ENCODE measurements at places on chromosomes 1 and 21. TPM values are rescaled to one million over a fixed set of nuclear protein-coding genes. Genes with fewer than 3 reads are reported as not detected.

DNA sequence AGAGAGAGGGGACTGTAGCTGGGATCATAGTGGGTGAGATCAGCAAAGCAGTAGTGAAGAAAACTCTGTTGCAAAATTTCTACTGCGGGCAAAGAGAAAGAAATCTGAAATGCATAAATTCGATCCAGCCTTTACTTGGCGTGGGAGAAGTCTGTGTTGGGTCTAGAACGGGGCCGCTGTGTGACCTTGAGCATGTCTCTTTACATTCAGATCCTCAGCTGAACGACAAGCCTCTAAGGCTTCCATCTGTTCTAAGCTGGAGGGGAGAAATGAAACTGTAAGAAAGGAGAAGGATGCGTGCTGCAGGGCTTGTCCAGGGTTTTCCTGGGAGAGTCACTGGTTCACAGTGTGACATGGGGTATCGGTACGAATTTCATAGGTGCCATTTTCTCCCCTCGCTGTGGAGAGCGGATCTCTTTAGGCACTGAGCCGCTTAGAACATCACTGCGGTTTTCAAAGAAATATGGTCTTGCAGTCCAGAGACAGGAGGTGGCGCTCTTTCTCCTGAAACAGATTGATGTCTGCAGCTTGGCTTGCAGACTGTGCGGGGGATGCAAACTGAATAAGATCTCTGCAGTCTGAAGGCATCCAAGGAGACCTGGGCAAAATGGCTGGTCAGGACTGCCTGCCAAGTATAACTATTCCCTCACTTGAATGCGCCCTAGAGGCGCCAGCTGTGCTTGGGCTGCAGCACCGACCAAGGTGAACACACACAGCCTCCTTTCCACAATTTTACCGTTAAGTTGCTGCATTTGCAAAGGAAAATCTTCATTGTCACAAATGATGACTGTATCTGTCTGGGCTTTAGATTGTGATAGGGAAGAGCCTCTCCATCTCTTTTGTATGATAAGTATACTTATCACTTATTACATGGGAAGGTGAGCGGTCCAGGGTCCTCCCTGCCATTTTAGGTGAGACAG lies 104.1 kb downstream of the XCL2 start:
- no peaks in the 10 kb centered on the region for H3K27me3 ChIP-seq
- H3K4me1 ChIP-seq = peaks cover 50% of the 10 kb centered on the region
- peaks cover 2% of the 10 kb centered on the region for H3K36me3 ChIP-seq
- H3K27ac ChIP-seq = peak overlapping the region; percentile 40
- peak overlapping the region; percentile 59 for H3K4me3 ChIP-seq
- DNase-seq = peak; percentile 79

GRCh38 chr1:211587123-211587522 lies 8.2 kb upstream of the SLC30A1 start:
- H3K27me3 ChIP-seq = peaks cover 4% of the 10 kb centered on the region
- peaks cover 3% of the 10 kb centered on the region for H3K4me1 ChIP-seq
- H3K36me3 ChIP-seq = no peaks in the 10 kb centered on the region
- no peak overlapping the region for H3K27ac ChIP-seq
- no peak overlapping the region for H3K4me3 ChIP-seq

The PDC gene
- not detected for total RNA-seq

DNA sequence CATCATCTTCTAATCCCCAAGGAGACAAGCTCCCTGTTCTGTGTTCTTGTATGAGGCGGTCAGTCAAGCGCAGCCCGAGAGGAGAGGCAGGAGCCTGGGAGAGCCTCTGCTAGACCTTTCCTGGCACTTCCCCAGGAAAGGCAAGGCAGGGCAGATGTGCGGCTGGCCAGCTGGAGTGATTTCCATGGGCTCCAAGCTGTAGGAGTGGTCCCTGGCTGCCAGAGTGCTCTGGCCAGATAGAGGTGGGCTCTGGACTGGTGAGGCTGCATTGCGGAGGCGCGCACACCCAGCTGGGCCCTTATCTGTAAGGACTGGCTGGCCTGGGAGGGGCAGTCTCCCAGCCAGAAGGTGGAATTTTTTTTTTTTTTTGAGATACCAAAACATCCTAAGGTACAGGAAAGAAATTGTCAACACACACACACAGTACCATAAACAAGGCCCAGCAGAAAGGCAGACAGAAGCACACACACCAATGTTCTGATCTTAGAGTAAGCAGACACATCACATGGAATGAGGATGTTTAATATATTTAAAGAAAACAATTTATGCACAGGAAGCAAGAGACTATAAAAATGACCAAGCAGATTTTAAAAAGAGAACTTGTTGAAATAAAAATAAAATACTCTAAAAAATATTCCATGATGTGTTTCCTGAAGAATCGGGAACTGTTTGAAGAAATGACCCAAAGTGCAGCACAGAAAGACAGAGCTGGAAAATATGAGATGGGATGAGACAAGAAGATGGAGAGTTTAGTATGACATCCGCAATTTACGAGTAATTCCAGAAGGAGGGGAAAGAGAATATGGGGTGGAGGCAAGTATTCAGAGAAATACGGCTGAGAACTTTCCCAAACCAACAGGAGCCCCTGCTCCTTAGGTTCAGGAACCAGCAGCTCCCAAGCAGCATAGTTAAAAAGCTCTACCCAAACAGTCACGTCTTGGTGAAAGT lies 13.4 kb downstream of the IBA57 start:
- no peak overlapping the region for H3K27ac ChIP-seq
- no peaks in the 10 kb centered on the region for H3K27me3 ChIP-seq
- H3K36me3 ChIP-seq = no peaks in the 10 kb centered on the region
- peaks cover 2% of the 10 kb centered on the region for H3K4me1 ChIP-seq
- H3K4me3 ChIP-seq = no peak overlapping the region

The KCNK2 gene
- not detected for total RNA-seq

DNA sequence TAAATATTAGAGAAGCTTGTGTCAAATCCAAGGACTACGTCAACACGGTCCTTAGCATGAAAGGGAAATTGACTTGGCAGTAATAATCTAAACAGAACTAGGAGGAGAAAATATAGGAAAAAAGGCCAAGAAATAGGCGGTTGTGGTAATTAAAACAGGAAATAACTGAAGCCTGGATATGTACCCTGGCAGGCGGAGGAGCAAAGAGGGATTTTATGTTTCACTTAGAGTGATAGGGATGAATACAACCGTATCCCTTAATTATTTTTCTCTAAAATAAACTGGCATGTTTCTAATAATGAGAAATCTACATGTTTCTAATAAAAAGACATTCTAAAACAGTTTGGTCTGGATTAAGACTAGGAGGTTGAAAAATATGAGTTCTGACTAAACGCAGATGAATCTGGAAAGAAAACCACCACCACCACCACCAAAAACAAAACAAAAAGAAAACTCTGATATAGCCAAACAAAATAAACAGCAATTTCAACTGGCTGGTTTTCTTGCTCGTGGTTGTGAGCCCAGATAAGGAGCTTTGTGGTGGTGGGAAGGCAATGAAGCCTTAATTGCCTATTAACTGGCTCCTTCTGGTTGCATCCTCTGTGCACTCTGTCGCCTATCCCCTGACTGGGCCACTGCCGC lies 334.2 kb upstream of the SNX7 start:
- no peak for DNase-seq
- H3K27me3 ChIP-seq = peaks cover 4% of the 10 kb centered on the region
- no peak overlapping the region for H3K4me3 ChIP-seq
- H3K27ac ChIP-seq = no peak overlapping the region
- peaks cover 9% of the 10 kb centered on the region for H3K4me1 ChIP-seq
- H3K36me3 ChIP-seq = no peaks in the 10 kb centered on the region

DNA sequence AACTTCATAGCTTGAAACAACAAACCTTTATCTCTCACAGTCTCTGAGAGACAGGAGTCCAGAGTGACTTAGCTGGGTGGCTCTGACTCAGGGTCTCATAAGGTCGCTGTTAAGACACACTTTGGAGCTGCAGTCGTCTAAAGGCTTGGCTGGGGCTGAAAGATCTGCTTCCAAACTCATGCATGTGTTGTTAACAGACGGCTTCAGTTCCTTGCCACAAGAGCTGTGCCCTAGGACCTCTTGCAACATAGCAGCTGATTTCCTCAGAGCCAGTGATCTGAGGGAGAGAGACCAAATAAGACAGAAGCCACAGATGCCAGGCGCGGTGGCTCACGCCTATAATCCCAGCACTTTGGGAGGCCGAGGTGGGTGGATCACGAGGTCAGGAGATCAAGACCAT lies 176.8 kb downstream of the DISC1 start:
- no peaks in the 10 kb centered on the region for H3K4me1 ChIP-seq
- peaks cover 16% of the 10 kb centered on the region for H3K36me3 ChIP-seq
- H3K27me3 ChIP-seq = no peaks in the 10 kb centered on the region
- H3K4me3 ChIP-seq = no peak overlapping the region
- no peak overlapping the region for H3K27ac ChIP-seq

DNA sequence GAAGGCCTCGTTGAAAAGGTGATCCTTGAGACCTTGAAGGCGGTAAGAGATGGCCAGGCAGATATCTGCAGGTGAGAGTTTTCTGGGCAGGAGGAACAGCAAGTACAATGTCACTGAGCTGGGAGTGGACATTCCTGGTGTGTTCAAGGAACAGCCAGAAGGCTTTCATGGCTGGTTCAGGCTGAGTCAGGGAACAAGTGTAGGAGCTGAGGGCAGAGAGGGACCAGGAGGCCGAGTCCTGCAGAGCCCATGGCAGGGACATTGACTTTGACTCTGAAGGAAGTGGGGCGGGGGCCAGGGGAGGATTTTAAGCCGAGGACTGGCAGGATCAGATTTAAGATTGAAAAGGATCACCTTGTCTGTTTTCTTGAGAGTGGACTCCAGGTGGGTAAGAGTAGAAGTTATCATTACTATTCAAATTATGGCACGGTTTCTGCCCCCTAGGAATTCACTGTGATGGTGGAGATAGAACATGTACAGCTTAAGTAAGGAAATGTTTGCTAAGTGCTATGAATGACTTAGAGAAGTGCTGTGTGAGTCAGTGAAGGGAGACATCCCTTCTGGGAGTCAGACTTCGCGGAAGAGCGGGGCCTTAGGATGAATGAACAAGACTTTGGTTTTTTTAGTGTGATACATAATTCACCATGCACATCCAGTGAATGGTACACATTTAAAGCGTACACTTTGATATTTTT lies 202.3 kb downstream of the KIF26B start:
- no peaks in the 10 kb centered on the region for H3K36me3 ChIP-seq
- H3K4me1 ChIP-seq = peaks cover 12% of the 10 kb centered on the region
- no peak for DNase-seq
- H3K27me3 ChIP-seq = no peaks in the 10 kb centered on the region
- H3K27ac ChIP-seq = no peak overlapping the region
- H3K4me3 ChIP-seq = no peak overlapping the region

GRCh38 chr21:14736162-14736561 lies 190.0 kb upstream of the SAMSN1 start:
- H3K27me3 ChIP-seq = peaks cover 2% of the 10 kb centered on the region
- H3K27ac ChIP-seq = peak overlapping the region; percentile 96
- H3K4me1 ChIP-seq = peaks cover 39% of the 10 kb centered on the region
- no peak for DNase-seq

The BCL2L15 gene
- 0.88 TPM for total RNA-seq

DNA sequence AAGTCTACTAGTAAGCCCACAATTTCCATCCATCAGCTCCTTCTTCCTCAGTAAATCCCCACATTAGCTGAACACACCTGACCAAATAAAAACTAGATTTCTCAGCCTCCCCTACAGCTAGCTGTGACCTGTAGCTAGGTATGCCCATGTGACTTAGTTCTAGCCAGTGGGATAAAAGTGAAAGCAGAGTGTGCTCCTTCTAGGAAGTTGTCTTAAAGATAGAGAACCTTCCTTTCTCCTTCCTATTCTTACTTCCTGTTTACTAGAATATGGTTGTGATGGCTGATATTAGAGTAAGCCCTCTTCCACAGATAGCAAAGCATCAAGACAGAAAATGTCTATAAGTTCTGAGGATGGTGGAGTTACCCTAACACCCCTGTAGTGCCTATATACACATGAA lies 67.0 kb downstream of the PIK3R3 start:
- no peaks in the 10 kb centered on the region for H3K27me3 ChIP-seq

The LCE3E gene
- total RNA-seq = not detected

The KCNT2 gene
- not detected for total RNA-seq

DNA sequence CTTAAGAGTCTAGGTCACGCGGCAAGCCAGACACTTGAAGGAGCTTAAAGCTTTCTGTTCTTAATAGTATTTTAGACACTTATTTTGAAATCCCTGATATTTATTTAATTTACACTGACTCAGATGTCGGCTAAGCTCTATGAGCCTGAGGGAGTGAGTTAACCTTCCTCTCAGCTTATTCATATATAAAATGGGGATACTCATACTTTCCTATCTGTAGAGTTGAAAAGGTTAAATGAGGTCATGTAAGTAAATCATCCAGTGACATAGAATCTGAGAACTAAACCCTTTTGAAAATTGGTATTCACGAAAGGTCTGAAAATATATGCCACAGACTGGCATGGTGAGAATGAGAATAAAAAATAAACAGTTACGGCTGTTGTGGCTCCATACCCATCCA lies 1.4 kb upstream of the GPR161 start:
- peaks cover 36% of the 10 kb centered on the region for H3K27me3 ChIP-seq
- peak overlapping the region; percentile 82 for H3K4me3 ChIP-seq
- H3K4me1 ChIP-seq = peaks cover 28% of the 10 kb centered on the region
- DNase-seq = no peak
- H3K36me3 ChIP-seq = no peaks in the 10 kb centered on the region
- H3K27ac ChIP-seq = no peak overlapping the region

The IL20 gene
- not detected for total RNA-seq

- H3K4me1 ChIP-seq = peaks cover 1% of the 10 kb centered on the region
- no peaks in the 10 kb centered on the region for H3K36me3 ChIP-seq
- no peak for DNase-seq
- no peaks in the 10 kb centered on the region for H3K27me3 ChIP-seq
- H3K4me3 ChIP-seq = no peak overlapping the region
- H3K27ac ChIP-seq = no peak overlapping the region
Measured at GRCh38 chr1:234535763-234536515, 57.0 kb upstream of the TARBP1 start.

- no peaks in the 10 kb centered on the region for H3K4me1 ChIP-seq
- H3K27me3 ChIP-seq = no peaks in the 10 kb centered on the region
- no peak for DNase-seq
- no peaks in the 10 kb centered on the region for H3K36me3 ChIP-seq
- H3K27ac ChIP-seq = no peak overlapping the region
Measured at GRCh38 chr1:234780531-234781162, 170.7 kb upstream of the IRF2BP2 start.

The VANGL2 gene
- 0.24 TPM for total RNA-seq

The CFHR5 gene
- not detected for total RNA-seq

DNA sequence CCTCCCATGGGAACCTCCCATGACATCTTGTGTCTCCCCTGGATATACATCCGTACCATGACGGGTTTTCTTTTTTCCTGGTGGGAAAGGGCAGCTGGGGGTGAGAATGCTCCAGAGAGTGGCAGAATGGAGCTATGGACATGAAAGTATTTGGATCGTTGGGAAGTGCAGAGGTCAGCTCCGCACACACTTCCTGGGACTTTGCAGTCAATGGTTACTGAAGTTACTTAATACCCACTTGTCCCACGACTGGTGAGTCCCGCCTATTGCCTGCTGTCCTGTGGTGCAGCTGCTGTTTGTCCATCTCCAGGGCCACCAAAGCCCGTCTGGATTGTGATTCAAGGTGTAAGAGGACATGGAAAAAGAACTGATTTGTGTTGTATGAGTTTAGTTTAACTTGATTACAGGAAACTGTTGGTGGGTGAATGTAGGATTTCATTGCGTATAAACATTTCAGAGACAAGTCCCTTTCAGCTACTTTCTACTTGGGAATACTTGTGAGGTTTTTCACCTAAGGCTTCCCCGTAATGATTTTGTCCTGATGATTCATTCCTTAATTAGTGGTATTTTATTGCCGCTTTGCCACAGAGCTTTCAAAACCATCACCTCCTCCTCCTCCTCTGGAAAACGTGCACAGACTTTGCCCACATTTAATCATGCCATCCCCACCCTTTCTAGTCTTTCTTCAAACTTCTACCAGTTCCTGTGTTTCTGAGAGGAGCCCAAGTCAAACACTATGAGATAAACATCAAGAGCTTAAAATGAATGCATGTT lies 308.8 kb downstream of the KIF26B start:
- no peaks in the 10 kb centered on the region for H3K4me1 ChIP-seq
- H3K4me3 ChIP-seq = no peak overlapping the region
- DNase-seq = no peak
- no peak overlapping the region for H3K27ac ChIP-seq
- peaks cover 4% of the 10 kb centered on the region for H3K27me3 ChIP-seq
